ENCODE measurements at places on chromosomes 7 and 10.

DNA sequence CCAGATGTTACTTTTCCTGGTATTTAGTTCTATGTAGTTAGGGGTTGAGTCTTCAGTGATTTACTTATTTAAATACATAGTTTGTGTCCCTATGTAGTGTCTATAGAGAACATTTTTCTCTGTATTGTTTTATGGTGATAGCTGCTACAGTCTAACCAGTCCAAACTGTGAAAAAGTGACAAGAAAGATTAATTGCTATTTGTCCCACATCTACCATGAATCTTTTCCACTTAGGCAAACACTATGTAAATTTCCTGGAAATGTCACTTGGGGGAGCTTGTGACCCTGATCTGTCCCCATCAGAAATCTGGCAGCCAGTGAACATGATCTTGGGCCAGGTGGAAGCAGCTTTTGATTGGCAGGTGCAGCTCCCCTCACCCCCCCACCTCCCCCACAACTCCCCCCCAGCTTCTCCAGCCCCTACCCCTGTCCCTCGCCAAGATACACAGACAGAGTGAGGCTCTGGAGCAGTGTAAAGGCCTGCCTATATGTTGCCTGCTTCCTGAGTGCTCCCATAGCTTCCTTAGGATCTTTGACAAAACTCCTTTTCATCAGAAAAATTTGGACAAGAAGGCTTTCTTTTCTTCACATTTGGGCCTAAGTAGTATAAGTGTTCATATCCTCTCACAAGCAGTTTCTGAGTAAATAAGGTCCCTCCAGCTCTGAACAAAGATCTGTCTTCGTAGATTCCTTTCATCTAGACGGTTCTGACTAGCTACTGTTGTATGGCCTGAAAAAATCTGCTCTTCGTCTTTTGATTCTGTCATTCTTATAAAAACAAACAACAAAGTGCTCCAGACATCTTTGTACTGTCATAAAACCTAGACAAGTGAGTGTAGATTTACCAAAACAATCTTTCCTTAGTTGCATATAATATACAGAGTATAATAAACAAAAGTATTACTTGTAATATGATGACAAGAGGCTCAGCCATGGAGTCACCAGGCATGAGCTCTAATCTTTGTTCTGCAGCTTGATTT, 31.5 kb upstream of the SLC13A1 start:
- DNase-seq = no peak

DNA sequence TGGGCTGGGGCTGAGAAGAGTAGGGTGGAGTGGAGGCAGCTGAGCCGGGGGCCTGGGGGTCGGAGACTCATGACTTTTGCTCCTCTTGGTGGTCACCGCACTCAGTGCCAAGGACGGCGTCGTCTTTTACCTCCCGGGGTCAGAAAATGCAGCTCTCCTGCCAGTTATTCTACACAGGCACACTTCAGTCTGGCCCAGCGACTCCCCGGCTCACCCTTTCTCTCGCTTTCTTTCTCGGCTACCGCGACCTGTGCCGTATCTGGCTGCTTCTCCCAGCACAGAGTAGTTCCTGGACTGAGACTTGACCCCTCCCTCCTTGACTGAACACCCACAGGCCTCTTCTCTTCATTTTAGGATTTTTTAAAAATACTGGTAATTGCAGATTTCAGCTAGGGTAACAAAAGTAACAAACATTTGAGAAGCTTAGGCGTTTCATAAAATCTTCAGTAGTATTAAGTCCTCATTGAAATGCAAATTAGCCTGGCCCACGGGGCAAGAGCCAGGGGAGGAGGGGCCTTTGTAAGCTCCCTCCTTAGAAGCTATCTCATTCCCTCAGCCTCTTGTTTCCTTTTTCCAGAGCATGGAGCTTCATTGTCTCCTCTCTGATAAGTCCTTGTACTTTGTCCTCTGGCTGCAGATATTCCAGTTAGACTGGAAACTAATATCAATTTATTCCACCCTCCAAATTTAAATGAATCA, 1.1 kb upstream of the PRLHR start:
- DNase-seq = no peak

GRCh38 chr7:66865290-66865864, 55.6 kb upstream of the TMEM248 start:
- no peak for DNase-seq

- DNase-seq = no peak
These were observed 123.0 kb upstream of the SGCE start for GRCh38 chr7:94778711-94779459.

DNA sequence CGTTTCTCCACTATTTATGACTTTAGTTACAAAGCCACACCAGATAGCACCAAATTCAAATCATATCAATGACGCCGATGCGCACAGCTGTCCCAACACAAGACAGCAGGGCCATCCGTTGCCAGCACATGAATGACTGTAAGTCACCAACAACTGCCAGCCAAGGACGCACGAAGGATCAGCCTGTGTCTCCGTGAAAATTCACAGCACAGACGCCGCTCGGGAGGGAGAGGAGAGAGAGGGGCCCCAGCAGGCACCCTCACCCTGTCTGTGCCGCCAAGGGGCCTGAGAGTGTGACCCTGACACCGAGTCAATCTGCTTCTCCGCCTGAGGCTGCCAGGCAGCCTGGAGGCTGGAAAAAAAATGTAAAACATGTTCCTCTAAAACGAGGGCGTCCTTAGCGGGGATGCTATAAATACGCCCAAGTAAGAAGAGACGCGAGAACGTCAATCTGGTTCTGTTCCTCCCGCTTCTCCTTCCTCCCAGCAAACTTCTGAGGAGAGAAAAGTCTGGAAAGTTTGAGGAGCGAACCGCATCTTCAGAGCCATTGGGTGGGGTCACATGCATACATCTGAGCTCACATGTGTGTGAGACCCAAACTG, 111.2 kb downstream of the PTPRN2 start:
- DNase-seq = no peak

DNA sequence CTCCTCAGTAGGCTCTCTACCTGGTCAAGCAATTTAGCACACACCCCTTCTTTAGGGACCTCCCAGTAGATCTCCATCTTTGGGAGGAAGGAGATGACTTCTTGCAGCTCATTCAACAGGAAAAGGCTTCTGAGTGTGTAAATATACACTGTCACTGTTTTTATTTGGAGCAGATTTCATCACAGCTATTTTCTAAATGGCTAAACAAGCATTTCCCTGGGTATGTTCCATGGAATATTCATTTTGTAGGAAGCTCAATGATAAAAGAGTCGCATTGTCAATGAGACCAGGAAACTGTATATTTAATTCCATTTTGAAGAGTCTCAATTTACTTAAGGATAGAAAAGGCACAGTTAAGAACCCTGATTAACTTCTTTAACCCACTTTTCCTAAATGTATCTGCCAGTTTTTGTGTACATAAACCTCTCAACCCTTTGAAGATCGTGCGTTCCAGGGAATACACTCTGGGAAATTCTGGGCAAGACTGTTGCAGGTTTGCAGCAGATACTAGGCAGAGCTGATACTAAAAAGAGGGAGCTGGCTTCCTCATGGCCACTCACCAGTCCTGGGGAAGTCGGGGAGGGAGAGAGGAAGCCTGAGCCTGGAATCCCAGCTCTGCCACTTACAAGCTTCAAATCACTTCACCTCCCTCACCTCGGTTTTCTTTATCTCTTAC, 10.1 kb downstream of the LGI1 start:
- DNase-seq = no peak

DNA sequence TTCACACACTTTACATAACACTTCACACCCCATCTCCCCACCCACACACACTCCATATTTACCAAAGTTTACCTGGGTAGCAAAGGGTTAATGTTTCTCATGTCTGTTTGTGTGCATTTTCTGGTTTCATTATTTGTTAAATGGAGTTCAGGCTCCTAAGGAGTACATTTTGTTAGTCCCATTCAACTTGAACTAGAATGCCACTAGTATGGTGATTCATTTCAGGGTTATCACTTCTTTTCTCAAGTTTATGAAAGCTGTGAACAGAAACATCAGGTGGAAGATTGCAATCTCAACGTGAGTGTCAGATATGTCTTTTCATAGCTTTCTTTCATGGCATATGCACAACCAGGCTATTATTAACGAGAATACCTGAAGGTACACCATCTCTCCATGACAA, 1027.5 kb downstream of the GATA3 start:
- DNase-seq = no peak

DNA sequence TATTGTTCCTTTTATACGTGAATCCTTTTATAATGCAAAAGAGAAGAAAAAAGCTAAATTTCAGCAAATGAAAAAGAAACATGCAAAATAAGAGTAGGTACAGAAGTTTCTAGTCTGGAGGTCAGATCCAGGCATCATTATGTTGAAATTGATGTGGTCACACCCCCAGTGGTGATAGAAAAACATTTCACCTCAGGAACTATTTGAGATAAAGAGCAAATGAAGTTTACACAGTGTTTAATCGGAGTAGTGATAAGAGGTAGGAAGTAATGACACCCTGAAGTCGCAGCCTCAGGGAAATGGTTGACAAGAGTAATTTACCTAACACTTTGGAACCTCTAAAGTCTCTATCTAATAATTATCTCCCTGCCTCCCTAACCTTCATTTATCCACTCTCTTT, 536.0 kb upstream of the STEAP1 start:
- no peak for DNase-seq

DNA sequence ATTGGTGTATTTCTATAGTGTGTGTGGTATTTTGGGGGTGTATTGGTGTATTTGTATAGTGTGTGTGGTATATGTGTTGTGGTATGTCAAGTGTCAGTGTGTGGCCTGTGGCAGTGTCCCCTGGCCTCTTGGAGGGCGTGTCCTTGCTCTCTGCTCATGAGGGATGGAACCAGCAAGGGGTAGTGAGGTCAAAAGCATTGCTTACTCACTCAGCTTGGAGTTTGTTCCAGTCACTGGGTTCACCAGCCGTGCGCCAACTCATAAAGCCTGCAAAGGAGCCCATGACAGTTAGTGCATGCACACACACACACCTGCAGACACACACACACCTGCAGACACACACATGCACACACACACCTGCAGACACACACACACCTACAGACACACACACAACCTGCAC, 4.3 kb upstream of the TRPV6 start:
- no peak for DNase-seq

GRCh38 chr7:50774319-50774718, 8.4 kb downstream of the GRB10 start:
- no peak for DNase-seq

- DNase-seq = no peak
These were observed 135.9 kb upstream of the ASAH2 start for GRCh38 chr10:50387007-50387731.

DNA sequence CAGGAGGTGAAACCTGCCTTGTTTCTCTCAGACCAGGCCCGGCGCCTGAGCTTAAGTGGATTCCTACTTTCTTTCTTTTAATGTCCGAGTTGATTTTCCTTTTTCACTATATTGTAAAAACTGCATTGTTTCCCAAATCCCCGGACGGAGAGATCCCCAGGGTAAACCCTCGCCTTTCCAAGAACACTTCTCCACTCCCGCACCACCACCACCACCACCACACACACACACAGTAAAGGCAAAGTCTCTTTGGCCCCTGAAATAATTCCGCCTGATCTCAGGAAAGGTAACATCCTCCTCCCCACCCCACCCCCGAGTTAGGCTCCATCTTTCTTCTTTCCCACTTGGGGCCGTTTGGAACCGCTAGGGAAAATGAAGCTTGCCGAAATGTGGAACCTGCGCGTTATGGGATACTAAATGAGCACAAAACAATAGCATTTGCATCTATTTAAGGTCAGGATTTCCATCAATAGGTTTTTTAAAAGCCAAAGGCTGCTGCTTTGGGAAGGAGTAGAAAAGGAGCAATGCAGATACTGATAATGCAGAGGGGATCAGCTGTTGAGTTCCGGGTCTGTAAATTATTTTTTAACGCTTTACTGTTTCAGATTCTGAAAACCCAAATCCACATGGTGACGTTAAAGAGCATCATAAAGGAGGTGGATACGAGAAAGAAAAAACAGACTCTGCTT, 2.5 kb downstream of the HPSE2 start:
- DNase-seq = no peak

GRCh38 chr7:1737956-1738355, 67.9 kb downstream of the ELFN1 start:
- DNase-seq = no peak

- DNase-seq = no peak
These were observed 595.0 kb downstream of the ARL4A start for GRCh38 chr7:13282377-13282980.

GRCh38 chr7:134459981-134460380, 1.1 kb upstream of the AKR1B1 start:
- DNase-seq = no peak

DNA sequence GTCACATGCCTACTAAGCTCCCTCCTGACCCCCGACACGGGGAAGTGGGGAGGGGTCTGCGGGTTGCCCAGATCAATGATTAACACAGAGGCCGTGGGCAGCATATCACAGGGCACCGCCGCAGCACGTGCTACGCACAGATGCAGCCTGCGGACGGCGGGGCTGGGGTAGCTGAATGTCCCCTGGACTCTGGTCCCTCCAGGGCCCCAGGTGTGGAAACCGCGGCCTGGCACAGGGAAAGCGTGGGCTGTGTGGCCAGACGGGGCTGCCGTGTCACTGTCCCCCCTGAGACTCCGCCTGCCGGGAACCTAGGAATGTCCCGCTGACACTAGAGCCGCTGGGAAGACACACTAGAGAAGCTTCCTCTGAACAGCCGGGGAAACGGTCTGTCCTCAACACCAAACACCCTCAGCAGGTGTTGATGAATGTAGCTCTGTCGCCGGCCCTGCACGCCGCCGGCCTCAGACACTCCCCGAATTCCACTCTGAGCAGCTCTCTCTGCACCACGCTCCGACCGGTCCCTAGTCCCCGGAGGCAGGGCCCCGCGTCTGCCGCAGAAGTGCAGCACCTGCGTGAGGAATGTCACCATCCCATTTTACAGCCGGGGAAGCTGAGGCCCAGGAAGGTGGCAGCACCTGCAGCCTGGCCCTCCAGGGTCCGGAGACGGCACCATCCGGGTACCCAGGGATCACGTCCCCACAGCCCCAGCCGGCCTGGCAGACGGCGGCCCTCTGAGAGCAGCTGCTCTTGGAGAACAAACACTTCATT, 33.4 kb upstream of the PDGFA start:
- no peak for DNase-seq

DNA sequence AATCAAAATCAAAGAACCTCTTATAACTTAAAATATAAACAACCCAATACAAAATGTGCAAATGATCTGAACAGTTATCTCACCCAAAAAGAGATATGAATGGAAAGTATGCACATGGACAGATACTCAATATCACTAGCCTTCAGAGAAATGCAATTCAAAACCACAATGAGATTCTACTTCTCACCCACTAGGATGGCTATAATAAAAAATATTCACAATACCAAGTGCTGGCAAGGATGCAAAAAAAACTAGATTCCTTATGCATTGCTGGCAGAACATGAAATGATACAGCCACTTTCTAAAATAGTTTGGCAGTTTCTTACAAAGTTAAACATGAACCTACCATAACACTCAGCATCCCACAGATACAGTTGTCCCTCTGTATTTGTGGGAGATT, 130.1 kb upstream of the LRRN3 start:
- no peak for DNase-seq

GRCh38 chr10:131701131-131701947, 199.5 kb upstream of the PPP2R2D start:
- DNase-seq = no peak

DNA sequence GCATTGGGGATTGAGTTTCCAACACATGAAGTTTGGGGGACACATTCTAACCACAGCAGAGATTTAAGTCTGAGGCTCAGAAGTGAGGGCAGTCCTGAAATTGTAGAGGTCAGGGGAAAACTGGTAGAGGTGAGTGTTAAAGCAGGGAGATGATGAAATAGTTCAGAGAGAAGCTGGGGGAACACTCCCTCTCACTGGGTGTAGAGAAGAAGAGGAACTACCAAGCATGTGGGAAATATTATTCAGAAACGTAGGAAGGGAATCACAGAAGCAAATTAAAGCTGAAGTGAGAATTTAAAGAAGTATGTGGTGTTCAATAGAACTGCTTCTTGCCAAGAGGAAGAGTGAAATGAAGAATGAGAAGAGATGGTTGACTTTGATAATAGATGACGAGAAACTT, 121.5 kb upstream of the FAM3C start:
- no peak for DNase-seq

Data from activated naive CD4-positive, alpha-beta T cell treated with Interleukin-2 at 50 U/mL for 16 hours (primary cell).